Right forelimb (tissue), 1 donor: ENCODE measurements at places on chromosomes 11 and 22.

- DNase-seq, result no peak
Observed at GRCh38 chr22:50729391-50730012, 8.5 kb upstream of the ACR start.

- no peak for DNase-seq
Observed at GRCh38 chr11:66042227-66042995, 6.5 kb downstream of the GAL3ST3 start.

DNA sequence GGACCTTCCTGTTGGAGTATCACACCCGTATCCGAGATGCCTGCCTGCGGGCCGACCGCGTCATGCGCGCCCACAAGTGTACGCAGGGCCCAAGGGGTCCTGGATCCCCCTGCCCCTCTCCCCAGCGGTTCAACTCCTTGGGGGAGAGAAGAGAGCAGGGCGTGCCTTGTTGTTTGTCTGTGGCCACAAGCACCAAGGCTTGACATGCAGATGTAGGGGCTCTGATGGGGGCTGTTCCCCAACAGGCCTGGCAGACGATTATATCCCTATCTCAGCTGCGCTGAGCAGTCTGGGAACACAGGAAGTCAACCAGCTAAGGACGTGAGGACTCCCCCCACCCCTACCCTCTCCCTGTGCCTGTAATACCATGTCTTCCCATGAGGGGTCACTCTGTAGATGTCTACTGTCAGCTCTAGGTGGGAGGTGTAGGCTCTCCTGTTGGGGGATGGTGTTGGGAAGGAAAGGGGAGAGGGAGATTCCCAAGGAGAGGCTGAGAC lies 6.8 kb downstream of the CFL1 start:
- DNase-seq, result no peak

DNA sequence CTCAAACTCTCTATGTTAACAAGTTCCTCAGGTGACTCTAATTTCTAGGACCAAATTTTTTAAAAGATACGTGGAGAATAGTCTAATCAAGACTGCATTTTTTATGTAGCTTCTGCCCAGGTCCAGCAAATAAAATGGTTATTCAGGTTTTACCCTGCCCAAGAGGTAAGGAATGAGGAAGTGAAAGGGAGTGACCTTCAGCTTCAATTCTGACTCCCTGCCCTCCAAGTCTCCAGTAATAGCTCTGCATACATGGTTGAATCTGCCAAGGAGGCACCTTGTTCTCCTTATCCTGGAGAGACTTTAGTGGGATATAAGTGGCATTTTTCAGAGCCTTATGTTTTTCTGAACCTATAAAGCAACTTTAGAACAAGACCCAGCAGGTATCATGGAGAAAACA lies 15.5 kb downstream of the MUC15 start:
- no peak for DNase-seq

DNA sequence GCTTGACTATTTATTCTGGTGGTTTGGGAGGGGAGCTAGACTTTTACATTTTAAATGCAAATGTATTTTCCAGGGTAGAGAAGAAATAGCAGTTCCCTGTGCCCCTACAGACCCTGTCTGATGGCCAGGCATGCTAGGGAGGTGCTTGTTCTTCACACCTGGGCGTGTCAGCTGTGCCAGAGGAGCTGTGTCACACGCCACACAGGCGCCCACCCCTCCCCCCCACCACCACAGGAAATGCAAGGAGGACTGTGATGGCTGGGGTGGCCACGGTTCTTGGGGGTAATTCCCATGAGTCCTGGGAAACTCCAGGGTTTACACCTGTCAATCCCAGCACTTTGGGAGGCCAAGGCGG lies 82.2 kb downstream of the FLI1 start:
- DNase-seq, result no peak

DNA sequence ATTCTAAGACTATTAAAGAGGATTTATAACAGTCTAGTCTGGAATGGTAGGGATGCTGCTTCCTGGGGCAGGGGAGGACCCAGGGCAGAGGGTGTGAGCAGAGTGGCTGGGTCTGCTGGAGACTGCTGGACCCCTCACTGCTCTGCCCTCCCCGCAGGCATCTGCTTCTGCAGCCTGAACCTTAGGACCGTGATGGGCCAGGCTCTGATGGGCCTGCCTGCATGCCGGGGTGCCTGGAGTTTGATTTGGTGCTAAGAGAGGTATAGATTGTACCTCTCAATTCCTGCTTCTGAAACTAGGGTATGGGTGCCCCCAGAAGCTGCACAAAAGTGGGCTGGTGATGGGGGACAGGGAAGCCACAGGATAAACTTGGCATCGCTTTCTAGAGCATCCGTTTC lies 54.9 kb downstream of the CD82 start:
- peak; percentile 27 for DNase-seq

- DNase-seq, result no peak
Observed at GRCh38 chr11:86811637-86812321, 11.4 kb downstream of the PRSS23 start.

- DNase-seq, result no peak
Observed at GRCh38 chr22:48449466-48450187, 1378.0 kb downstream of the BRD1 start.

GRCh38 chr22:34324763-34325162 lies 404.5 kb upstream of the LARGE1 start:
- no peak for DNase-seq

- DNase-seq, result no peak
Observed at GRCh38 chr11:26677566-26677965, 44.3 kb downstream of the SLC5A12 start.

- DNase-seq, result no peak
Observed at GRCh38 chr11:95716266-95716665, 73.3 kb downstream of the FAM76B start.

GRCh38 chr22:37503850-37504249 lies 15.4 kb downstream of the CARD10 start:
- DNase-seq, result no peak

DNA sequence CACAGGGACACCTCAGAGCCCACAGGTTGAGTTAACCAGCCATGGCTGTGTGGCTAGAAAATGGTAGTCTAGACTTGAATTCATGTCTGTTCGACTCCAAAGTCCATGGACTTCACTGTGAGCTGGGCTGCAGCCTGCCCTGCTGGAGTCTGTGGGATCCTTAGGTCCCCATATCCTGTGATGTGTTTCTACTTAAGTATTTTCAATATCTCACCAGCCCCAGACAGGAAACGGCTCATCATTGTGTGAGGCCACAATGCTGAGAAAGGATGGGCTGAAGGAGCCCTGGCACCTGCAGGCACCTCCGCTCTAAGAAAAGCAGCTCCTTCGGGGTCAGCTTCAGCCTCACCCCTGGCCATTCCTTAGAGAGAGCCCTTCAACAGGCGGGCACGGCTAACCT lies 93.1 kb downstream of the NAT10 start:
- no peak for DNase-seq

GRCh38 chr11:128098781-128099180 lies 488.6 kb downstream of the ETS1 start:
- DNase-seq, result no peak

DNA sequence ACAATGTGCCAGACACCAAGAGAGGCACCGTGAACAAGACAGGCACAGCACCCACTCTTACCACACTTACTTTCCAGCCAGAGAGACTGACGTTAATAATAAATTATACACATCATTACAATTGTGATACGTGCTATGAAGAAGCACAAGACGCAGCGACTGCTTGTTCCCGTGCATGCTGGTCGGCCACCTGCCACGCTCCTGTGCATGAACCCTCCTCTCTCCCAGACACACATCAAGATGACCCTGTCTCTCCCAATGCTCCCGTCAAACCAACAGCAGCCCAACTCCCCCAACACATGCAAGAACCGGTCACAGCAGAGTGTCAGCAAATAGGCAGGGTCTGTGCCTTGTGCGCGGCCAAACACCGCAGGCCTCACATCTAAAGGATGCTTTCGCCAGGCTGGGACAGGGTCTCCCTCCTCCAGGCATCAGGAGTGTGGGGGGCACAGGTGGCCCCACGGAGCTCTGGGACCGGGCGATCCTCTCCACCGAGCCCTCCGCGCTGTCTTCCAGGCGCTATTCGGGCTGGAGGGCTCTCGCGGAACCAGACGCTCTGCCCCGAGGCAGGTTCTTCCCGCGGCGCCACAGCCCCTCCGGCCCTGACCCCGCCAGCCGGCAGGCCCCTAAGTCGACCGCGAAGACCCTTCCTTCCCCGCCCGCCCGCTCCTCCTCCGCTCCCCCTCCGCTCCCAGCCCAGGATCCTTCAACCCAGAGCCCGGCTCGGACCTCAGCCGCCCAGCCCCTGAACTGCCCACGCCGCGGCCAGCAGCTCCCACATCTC lies 533 bp downstream of the SERGEF start:
- DNase-seq, result peak; percentile 49

DNA sequence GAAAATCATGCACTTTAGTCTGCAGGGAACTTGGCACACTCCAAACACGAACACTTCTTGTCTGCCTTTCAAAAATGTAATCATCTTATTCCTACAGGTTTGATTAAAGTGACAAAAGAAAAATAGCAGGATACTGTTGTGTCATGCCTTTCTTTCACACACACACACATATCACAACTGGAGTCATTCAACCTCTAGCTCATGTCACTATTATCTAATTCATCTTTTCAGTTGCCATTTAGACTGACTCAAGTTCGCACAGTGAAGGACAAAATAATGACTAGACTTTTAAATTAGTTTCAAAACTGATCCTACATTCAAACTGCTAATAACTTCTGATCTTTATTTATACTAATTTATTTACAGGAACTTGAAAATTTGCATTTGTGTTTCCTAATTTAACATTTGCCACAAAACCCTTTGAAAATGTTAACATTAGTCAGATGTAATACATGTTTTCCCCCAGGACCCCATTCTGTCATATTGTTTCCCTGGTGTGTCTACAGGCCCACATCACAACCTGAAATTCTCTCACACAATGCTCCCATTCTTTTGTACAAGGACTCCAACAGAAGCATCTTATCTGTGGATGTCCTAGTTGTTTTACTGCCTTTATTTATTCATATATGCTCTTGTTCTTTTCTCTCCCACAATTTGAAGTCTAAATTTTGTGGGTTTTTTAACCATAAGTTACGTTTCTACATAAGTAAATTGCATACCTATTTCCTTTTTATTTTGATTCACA lies 171.1 kb downstream of the GRIA4 start:
- no peak for DNase-seq

DNA sequence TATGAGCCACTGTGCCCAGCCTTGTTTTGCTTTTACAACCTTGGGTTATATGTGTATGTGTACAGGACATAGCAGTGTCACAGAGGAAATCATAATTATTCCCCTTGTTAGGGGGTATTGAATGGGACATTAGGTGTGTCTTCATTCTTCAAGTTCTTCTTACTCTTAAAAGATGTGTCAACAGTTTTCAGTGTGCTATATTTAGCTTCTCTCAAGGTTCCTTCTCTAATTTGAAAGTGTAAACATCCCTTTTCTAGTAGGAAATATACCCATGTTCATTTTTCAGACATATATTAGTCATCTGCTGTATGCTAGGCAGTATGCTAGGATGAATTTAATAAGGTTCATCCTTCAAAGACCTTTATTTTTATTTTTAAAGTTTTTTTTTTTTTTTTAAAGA lies 17.1 kb downstream of the PCF11 start:
- DNase-seq, result no peak

DNA sequence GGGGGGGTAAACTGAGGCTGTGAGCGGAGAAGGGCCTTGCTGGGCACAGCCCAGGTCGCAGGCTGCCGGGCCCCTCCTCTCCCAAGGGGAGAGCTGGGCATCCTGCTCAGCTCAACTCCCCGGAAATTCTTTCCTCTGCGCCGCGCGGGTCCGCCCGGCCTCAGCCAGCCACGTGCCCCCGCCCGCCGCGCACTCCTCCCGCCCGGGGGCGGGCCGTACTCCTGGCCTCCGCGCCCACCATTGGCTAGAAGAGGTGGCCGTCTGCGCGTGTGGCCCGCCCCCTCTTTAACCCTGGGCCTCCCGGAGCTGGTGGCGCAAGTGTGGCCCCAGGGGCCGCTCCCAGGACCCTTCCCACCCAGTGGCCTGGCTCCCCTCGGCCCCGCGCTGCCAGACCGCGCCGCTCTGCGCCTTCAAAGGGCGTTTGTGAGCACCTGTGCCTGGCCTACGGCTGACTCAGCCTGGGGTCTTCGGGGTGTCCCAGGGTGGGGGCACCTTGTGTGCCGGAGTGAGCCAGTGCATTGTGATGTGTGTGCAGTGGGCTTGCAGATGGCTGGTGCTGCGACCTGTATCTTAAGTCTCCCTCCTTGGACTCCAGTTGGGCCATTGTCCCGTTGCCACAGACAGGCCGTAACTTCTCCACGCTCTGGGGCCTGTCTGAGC lies 2.0 kb downstream of the MRGPRF start:
- peak; percentile 83 for DNase-seq

GRCh38 chr11:8314916-8315315 lies 51.2 kb upstream of the LMO1 start:
- DNase-seq, result peak; percentile 2

DNA sequence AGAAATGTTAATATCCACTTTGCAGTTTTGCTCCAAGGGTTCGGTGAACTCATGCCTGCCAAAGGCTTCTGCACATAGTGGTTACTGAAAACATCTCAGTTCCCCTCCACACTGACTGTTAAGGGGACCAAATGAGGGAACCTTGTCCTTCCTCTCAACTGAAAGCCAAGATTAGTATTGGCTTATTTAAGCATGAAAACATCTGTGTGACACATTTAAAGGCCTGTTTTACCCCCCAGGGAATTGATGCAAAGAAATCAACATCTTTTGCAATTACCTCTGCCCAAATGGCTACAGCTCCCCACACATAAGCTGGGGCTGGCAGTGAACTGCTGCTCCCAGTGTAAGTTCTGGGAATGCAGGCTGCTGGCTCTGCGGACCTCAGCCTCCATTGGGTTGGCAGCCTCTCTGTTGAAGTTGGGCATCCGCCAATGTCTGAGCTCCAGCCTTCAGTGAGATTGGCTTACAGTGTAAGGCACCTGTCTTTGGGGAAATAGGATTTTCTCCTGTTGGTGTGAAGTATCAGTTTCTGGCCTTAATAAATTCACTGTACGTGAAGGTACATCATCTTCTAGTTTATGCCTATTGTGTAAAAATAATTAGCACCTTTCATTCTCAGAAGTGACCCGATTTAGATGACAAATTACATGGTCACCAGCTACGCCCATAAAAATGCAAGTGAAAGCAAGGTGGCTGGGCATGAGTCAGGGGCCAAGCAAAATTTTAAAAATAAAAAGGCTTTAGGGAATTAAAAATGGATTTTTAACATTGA lies 213.4 kb upstream of the SYN3 start:
- peak; percentile 75 for DNase-seq

DNA sequence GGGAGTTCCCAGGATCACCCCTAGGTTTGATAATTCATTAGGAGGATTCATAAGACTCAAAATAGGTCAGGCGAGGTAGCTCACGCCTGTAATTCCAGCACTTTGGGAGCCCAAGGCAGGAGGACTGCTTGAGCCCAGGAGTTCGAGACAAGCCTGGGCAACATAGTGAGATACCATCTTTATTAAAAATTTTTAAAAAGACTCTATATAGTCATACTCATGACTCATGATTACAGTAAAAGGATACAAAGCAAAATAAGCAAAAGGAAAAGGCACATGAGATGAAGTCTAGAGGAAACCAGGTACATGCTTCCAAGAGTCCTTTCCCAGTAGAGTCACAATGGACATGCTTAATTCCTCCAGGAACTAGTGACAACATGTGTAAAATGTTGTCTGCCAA lies 13.9 kb upstream of the PTS start:
- no peak for DNase-seq

- no peak for DNase-seq
Observed at GRCh38 chr22:49774499-49775151, 53.0 kb downstream of the BRD1 start.
